ENCODE measurements at places on chromosomes 7 and 10.

DNA sequence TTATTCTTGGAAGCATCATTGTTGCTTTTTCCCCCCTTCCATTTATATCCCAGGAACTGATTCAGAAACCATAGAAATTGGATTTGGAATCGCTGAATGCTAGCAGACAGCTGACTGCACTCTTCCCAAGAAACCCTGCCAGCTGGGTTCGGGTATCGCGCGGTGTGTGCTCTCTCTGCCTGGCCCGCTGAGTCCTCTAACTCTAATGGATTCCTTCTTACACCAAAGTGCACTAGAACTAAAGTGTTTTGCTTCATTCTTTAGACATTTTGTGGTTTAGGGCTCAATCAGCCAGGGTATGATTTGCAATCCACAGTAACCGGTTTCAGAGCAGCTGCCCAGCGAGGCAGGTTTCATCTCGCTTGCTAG is 92.2 kb downstream of the EGFR start:
- DNase-seq = no peak

- DNase-seq = no peak
Measured at GRCh38 chr10:14380746-14381145, 50.0 kb upstream of the FRMD4A start.

DNA sequence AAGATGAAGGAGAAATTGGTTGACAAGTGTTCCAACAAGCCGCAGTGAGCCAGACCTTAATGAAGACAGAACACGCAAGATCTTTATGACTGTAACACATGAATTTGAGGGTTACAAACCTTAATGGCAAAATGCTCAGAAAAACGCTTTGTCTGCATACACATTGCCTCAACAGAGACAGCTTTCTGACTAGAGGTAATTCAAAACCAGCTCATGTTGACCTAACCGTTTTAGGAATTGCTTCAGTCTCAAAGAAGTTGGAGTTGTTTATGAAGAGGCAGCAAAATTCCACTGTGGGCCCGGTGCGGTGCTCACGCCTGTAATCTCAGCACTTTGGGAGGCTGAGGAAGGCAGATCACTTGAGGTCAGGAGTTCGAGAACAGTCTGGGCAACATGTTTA is 2.2 kb upstream of the GTF2I start:
- DNase-seq = no peak

DNA sequence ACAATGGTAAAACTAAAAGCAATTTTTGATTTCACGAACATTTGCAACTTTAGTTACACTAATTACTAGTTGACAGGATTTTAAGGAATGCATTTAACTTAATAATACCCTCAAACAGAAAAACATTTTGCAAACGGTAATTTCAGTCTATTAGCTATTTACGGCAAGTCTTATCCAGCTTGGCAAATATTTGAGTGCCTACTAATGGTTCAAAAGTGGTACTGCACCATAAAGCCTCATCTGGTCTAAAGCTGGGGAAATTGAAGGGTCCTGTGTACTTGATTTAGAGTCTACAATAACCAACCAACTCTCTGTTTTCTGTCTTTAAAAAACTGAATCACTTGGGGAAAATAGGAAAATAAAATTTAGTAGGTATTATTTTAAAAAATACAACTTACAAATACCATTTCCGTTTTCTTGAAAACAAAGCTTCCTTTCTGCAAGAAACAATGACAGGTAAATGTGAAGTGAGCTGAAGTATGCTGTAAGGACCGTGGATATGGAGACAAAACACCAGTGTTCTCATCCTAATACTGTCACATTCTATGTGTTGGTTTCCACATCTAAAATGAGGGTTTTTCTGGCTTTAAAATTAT is 142.3 kb downstream of the VPS50 start:
- no peak for DNase-seq

DNA sequence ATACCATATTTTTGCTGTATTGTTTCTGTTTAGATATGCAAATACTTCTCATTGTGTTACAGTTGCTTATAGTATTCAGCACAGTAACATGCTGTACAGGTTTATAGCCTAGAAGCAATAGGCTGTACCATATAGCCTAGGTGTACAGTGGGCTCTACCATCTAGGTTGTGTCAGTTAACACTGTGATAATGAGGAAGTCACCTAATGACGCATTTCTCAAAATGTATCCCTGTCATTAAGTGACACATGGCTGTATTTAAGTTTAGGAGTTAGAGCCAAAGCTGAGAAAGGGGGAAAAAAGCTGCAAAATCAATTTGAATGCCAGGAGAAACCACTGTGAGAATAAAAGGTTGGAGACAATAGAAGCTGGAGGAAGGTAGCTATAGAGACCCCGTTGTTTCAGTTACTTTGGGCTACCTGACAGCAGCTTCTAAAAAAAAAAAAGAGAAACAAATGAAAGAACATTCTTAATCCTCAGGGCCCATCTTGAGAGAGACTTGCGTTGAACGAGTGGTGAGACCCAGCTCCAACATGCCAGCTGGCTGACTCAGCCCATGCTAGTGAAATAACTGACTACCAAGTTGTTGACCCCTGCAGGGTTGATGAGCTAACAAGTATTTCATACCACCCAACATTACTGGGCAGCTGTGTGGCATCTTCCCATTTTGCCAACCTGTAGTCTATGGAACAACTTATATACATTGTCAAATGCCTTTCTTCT is 8.7 kb downstream of the STARD3NL start:
- DNase-seq = no peak

DNA sequence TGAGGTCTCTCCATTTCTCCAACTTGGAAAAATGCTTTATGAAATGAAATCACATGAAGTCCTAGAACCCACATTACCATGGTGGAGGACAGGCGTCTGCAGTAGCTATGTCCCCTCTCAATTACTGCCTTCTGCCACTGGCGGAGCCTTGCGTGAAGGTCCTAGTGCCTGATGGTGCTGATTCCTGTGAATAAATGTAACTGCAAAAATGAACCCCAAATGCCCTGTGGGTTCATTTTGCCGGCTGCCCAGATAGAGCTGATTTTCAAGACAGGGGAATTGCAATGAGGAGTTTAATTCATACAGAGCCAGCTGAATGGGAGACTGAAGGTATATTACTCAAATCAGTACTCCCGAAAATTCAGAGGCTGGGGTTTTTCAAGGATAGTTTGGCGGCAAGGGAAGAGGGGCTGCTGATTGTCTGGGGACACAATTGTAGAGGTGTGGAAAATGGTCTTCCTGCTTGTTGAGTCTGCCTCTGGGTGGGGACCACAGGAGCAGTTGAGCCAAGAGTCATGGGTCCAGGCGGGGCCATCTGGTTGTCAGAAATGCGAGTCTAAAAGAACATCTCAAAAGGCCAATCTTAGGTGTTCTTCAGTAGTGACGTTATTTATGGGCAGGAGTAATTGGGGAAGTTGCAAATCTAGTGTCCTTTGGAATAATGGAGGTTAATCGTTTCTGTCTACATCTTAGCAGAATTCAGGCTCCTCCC is 13.5 kb downstream of the PRF1 start:
- DNase-seq = no peak

DNA sequence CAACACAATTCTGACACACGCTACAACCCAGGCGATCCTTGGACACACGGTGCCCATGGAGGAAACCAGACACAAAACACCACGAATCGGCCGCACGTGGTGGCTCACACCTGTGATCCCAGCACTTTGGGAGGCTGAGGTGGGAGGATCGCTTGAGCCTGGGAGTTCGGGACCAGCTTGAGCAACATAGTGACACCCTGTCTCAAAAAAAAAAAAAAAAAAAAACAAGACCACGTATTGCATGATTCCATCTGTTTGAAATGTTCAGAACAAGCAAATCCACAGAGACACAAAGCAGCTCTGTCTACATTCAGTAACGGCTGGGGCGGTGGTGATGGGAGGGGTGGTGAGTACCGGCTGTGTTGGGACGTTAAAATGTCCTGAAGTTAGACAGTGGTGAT is 25.2 kb downstream of the ADAP1 start:
- peak; percentile 62 for DNase-seq

DNA sequence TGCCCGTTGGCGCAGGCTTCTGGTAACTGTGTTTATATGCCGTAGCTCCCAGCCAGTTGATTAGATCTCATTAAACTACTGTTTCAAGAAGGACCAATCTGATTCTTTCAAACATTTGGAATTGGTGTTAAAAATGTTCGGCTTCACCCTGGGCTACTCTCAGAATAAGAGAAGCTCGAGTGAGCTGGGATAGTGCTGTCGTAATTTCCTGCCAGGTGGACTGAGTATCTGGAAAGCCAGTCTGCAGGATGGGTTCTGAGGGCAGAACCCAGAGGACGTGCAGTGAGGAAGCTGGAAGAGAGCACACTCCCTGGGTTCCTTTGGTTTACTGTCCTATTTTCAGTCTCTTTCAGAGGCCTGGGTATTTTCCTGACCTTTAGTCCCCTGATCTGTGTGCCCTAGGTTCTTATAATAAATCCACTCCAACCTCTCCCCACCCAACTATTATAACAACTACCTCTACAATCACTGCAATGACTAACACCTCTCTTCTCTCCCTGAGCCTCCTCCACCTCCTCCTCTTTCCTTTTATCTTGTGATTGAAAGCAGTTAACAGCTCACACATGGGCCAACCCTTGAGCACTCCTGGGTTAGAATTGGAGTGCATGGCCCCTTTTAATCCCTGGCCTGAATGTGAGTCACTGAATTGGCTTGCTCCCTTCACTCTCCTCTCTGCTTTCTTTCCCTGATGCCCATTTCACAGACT is 63.0 kb downstream of the AOAH start:
- DNase-seq = no peak

DNA sequence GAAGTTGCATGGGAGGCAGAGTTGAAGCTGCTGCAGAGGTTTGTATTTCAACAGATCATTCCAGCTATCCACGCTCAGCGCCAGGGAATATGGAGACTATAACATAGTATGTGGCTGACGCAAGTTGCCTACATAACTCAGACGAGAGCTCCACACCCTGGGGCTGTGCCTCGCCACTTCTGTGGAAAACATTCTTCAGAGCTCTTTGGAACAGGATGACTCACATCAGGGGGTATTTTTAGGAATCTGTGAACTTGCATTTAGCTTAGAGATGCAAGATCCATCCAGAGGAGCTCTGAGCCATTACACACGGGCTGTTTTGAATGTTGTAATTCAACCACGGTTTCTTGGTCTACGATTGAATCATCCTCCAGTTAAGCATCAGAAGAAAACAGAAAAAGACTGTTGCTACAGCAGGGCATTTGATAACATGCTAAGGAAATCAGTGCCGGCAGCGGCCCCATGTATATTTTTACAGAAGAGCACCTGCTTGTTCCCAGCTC is 481.5 kb upstream of the AKR1E2 start:
- no peak for DNase-seq

DNA sequence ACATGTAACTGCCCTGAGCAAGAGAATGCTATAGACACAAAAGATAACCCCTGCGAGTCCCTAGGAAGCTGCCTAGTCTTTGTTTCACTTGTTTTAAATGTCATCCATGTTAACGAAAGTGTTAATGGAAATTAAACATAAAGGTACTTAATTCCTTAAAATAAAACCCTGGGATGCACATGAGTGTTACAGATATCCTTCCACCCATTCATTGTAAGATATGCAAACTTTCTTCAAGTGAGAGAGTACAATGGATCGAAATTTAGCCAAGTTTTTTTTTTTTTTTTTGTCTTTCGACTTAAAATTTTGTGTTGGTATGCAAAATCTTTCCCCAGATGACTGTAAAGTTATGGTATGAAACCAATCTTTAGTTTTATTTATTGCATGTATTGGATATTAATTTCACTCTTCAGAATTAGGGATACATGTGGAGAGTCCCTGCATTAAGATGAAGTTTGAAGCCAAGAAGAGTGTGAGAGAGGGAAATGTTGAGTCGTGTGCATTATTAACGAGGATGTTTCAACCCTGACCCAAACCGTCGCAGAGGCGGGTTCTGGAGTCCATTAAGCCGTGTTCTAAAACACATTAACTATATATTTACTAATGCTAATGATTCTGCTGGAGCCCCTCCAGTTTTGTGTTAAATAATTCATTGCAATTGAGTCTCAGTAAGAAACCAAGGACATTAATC is 1.6 kb downstream of the CDK14 start:
- no peak for DNase-seq

DNA sequence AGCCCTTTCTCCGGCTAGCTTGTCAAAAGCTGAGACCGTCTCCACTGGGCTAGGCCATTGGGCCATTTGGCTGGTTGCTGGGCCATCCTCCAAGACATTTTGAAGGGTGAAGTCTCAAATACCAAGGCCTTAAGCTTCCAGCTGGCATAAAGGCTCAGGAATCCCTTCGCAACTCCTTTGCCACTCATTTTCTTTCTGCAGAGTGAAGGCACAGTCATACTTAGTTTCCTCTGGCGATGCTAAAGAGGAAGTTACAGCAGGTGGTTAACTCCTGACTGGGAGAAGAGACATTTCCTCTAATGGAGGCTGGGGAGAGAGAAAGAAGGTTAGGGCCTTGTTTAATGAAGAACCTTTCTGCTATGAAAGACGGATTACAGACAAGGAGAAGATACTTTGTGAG is 4.8 kb upstream of the REPIN1 start:
- DNase-seq = no peak

- DNase-seq = no peak
Measured at GRCh38 chr7:30879139-30880124, 32.2 kb upstream of the AQP1 start.

DNA sequence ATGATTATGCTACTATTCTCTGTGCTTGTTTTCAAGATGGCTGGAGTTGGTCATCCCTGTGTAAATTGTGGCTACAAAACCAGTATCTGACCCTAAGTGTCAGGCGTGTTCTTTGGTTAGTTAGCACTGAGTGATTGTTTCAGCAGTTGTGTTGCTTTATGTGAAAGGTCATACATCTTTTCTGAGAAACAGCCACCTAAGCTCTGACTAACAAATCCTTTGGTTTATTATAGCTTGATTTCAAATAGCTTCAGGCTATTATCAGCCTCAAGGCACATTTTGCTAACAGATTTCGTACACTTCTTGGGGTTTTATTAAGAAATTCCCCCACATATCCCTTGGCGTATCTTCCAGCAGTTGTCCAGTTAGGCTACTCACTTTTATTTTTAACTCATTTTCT is 4.8 kb upstream of the ADRB1 start:
- no peak for DNase-seq

DNA sequence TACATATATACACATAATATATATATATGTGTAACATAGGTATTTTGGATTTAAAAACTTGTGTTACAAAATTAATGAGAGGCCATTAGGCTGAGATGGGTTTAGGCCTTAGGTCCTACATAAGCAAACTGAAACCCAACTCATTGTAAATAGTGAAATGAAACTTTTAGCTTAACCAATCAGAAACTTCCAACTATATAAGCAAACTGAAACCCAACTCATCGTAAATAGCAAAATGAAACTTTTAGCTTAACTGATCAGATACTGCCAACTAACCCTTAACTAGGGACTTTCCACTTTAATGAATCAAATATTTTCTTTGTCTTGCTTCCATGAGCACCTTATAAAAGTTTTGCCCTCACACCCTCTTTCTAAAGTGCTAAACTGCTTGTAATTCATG is 17.3 kb upstream of the SAMD9L start:
- no peak for DNase-seq

DNA sequence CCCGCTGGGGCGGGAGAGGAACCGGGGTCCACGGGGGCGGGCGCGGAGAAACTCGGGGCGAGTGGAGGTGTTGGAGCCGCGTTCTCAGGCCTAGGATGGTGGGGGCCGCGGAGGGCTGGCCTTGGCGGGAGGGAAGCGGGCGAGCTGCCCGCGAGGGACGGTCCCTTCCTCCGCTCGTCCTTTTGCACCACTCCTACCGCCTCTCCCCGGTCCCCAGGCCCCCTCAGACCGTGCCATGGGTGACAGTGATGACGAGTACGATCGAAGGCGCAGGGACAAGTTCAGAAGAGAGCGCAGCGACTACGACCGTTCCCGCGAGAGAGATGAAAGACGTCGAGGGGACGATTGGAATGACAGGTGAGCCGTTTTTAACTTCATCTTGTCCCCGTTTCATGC is 451 bp downstream of the SRRT start:
- no peak for DNase-seq

Measured in midbrain (tissue), 1 donor.